ENCODE measurements at places on chromosomes 4 and X.
A peak's percentile ranks its signal among the peaks of the same experiment; 100 is the strongest.

DNA sequence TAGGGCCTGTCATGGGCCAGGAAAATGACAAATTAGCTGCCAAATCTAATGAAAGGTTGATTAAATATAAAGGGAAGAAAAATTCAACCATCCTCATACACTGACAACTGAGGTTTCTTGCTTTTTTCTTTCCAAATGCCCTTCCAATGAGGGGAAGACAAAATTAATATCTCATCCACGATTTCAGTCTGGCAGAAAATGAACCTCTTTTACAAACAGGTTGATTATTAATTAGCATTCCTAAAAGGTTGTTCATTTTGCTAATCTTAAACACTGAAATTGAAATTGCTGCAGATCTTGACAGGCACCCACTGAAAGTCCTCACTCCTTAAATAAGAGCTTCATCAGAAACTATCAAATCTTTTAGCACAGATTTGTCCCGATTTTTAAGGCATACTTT lies 45.5 kb downstream of the NPFFR2 start:
- no peak for DNase-seq

DNA sequence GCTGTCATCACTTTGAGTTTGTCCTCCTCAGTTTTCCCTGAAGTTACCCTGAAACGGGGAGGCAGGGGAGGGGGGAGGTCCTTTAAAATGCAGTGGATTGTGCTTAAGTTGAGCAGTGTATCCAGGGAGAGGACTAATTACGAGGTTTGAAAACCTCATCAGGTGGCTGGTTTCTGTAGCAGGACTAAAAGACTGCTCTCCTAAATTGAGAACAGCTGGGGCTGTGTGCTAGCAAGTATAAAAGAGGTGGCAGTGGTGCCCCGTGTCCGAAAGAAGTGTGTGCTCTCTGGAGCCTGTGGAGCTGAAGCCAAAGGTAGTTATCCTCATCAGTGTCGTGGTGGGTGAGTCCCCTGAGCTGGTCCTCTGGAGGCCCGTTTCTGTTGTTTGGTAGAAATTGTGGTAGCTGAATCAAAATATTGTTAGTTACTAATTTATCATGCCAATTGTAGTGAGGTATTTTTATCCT lies 37.2 kb upstream of the CYP2U1 start:
- DNase-seq: no peak

GRCh38 chr4:110532901-110533589 lies 57.1 kb downstream of the ENPEP start:
- no peak for DNase-seq

- DNase-seq: no peak
Observed at GRCh38 chrX:115030625-115031024, 13.2 kb upstream of the IL13RA2 start.

DNA sequence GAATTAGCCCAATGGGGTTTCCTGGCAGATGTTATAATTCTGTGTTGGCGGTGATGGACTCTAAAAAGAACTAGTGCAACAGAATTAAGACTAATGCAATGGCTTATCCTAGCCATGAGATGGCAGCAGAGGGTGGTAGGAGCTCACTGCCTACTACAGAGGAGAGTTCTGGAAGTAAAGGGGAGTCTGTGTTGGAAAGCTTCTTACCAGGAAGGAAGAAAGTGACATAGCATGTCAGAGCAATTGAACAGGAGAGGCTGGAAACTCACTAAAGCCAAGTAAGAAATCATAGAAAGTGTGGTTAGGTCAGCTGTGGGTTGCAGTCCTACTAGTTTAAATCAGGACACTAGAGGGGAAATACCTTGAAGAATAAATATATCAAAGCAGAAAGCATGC lies 6.3 kb upstream of the TRPC5OS start:
- DNase-seq: peak; percentile 37

DNA sequence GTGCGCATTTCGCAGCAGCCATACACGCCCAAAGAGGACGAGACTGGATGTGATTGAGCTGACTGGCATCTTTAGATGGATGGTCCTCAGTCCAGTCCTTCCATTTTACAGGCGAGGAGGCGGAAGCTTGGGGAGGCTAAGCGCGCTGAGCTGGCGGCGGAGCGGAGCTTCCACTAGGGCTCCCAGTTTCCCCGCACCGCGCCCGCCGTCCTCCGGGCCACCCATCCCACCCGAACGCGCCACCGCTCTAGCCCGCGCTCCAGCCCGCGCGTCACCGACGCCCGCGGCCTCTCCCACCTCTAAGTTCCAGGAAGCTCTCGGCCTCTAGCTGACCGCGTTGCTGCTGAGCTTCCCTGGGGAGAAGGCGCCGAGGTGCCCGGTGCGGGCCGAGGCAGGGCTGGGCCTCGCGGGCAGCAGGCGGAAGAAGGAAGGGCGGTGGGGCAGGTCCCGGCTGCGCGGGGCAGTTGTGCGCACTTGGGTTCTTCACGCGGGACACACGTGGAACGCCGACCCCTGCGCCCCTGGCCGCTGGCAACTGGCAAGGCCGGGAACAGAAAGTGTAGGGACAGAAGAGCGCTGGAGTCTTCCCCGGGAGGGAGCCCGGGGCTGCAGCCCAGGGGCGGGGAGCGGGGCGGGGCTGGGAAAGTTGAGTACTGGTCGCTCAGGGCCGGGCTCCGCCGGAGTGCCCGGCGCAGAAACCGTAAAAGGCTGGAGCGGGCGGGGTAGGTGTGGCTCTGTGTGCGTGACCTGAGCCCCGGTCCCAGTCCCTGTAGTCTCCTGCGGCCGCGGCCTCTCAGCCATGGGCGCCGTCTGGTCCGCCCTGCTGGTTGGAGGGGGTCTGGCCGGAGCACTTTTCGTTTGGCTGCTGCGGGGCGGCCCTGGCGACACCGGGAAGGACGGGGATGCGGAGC lies at the start of gene STBD1:
Gene STBD1, plus strand, starts transcription at position 763 of the 911 bp plus-strand sequence. Its CDS starts 37 bp downstream, at position 800.
- DNase-seq: peak; percentile 48

DNA sequence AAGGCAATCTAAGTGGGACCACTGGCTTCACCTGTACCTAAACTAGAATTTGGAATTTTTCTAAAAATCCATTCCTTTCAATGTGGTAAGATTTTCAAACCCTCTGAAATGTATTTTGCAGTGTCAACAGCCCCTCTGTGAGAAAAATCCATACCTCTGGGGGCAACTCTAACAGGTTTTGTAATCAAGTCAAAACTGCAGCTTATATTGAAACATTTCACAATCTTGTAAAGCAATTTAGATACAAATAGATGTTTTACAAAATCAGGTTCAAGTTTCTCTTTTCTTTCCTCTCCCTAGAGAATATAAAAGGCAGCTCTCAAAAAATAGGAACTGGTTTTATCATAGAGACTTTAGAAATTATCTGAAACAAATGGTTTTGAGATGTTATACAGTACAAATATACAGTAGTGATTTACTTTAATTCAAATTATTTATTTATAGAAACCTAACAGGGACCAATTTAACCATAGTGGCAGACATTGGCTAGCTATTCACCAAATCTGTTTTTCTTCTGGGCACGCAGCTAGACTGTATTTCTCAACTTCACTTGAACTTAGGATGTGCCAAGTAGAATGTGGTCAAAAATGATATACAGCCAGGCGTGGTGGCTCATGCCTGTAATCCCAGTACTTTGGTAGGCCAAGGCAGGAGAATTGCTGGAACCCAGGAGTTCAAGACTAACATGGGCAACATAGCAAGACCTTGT lies 36.3 kb upstream of the SPINK2 start:
- DNase-seq: no peak

DNA sequence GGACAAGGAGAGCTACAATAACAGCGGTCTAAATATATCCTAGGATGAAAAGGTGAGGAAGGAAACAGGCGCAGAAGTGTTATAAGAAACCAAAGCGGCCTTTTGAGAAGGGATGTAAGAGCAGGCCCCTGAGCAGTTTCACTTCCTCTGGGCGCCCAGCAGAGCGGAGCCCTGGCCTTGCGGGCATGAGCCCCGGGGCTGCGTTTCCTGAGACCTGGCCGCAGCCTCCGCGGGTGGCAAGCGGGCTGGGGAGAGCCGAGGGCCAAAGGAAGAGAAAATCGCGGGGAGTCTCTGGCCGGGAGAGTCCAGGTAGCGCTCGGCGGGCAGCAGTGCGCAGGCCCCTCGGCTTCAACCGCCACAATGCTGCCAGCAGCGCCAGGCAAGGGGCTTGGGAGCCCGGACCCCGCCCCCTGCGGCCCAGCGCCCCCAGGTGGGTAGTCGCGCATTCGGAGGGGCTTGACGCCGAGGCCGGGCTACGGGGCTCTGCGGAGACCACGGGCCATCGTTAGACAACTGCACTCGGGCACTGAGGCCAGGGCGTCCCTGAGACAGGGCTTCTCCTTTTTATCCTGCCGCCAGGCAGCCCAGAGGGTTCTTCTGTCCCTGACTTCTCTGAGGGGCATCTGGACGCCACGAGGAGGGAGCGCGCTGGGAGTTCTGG lies at the start of gene BANK1:
Gene BANK1, plus strand, starts transcription at position 210 of the 661 bp plus-strand sequence. Its CDS starts 151 bp downstream, at position 361.
- DNase-seq: peak; percentile 73

- DNase-seq: no peak
Observed at GRCh38 chr4:28565396-28565795, 1704.8 kb downstream of the STIM2 start.

DNA sequence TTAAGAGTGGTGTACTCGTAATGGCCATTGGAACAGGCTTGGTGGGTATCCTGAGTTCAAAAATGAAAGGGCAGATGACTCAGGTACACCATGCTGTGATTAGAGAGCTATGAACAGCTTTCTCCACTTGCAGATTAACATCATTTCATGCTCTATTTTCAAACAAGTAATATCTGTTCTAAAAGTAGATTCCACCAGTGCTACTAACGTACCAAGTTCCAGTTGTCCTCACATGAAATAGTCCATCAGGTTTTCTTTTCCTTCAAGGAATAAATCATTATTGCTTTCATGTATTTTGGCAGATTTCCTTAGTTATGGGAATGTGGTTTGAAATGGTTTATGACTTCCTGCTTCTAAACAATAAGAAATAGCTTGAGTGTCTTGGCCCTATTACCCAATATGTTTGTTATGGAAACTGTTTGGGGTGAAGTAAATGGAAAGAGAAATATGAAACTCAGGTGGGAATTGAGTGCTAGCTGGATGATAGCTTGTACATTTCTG lies 49.9 kb downstream of the PCDH7 start:
- DNase-seq: no peak

DNA sequence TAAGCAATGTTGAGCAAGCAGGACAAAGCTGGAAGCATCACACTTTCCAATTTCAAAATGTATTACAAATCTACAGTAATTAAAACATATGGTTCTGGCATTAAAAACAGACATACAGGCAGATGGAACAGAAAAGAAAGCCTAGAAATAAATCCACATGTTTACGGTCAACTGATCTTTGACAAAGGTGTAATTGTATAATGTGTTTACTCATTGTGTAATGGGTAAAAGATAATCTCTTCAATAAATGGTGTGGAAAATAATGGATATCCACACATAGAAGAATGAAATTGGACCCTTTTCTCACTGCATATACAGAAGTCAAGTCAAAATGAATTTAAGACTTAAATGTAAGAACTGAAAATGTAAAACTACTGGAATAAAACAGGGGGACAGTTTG lies 394.2 kb downstream of the ANKRD50 start:
- no peak for DNase-seq

GRCh38 chrX:14073556-14073955 lies 43.9 kb upstream of the GEMIN8 start:
- no peak for DNase-seq

DNA sequence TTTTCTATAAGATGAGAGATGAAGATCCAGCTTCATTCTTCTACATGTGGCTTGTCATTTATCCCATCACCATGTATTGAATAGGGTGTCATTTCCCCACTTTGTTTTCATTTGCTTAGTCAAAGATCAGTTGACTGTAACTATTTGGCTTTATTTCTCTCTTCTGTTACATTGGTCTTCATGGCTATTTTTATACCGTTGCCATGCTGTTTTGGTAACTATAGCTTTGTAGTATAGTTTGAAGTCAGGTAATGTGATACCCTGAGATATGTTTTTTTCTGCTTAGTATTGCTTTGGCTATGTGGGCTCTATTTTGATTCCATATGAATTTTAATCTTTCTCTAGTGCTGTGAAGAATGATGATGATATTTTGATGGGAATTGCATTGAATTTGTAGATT lies 514.3 kb downstream of the GBA3 start:
- DNase-seq: no peak

DNA sequence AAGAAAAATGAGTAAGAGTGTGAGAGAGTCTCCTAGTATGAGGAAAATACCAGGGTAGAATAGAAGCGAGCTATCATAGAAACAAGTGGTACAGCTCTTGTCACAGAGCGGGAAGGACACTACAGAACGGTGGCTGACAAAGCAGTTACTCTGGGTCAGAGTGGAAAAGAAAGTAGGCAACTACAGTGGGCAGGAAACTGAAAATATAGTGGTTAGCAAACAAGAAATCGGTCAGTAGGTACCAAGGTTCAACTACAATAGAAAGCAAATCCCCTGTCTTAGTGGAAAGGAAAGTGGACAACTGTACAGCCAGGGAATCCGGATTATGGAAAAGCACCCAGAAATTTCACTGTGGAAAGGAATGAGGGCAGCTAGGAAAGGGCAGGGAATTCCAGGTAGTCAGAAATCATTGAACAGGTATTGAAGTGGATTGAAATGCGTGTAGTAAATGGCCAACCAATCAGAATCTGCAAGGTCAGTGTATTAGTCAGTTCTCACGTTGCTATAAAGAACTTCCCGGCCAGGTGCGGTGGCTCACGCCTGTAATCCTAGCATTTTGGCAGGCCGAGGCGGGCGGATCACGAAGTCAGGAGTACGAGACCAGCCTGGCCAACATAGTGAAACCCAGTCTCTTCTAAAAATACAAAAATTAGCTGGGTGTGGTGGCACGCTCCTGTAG lies 219.6 kb upstream of the DIAPH2 start:
- DNase-seq: no peak

- no peak for DNase-seq
Observed at GRCh38 chrX:29155286-29155685, 568.0 kb downstream of the IL1RAPL1 start.

DNA sequence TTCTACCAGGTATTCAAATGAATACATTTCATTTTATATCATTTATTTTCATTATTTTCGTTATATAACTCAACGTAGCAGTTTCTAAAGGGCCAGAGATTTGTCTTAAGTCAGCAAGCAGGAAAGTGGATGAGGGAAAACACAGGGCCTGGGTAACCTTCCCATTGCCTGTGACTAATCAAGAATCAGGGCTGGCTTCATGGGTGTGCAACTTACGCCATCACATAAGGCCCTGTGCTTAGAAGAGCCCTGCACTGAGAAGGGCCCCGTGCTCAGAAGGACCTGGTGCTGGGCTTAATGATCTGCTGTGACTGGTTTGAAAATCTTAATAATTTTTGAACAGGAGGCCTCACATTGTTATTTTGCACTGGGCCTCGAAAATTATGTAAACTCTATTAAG lies 65.4 kb upstream of the FAM9C start:
- no peak for DNase-seq

- DNase-seq: no peak
Observed at GRCh38 chrX:1391370-1391706, 575 bp downstream of the SLC25A6 start.

- DNase-seq: no peak
Observed at GRCh38 chr4:162684371-162684700, 482.4 kb downstream of the NAF1 start.

- DNase-seq: no peak
Observed at GRCh38 chrX:79409657-79410056, 42.5 kb upstream of the ITM2A start.

- DNase-seq: no peak
Observed at GRCh38 chr4:23361453-23361852, 528.4 kb downstream of the PPARGC1A start.
